ENCODE measurements at places on chromosomes 5 and 9.

GRCh38 chr5:102529031-102529430 is 30.2 kb upstream of the SLCO6A1 start:
- no peak for DNase-seq

GRCh38 chr5:132032196-132032595 is 20.7 kb upstream of the ACSL6 start:
- no peak for DNase-seq

GRCh38 chr9:38202336-38202938 is 133.4 kb upstream of the SHB start:
- no peak for DNase-seq

DNA sequence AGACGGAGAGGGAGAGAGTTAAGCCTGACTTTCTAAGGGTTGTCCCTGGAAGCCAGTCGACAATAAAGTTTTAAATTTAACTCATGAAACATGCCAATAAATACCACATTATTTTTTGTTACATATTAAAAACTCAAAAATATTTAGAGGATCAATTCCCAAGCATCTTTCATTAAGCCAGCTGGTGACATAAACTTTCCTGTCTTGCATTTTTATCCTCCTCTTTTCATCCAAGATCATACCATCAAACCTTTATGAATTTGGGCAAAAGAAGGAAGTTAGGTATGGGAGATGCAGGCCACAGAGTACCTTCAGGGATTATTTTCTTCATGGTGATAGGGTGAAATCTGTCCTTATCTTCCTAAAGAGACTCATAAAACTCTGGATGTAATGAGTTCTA is 178.3 kb upstream of the FBXL17 start:
- no peak for DNase-seq

- DNase-seq, result no peak
Measured at GRCh38 chr9:92187390-92187789, 72.2 kb upstream of the SPTLC1 start.

DNA sequence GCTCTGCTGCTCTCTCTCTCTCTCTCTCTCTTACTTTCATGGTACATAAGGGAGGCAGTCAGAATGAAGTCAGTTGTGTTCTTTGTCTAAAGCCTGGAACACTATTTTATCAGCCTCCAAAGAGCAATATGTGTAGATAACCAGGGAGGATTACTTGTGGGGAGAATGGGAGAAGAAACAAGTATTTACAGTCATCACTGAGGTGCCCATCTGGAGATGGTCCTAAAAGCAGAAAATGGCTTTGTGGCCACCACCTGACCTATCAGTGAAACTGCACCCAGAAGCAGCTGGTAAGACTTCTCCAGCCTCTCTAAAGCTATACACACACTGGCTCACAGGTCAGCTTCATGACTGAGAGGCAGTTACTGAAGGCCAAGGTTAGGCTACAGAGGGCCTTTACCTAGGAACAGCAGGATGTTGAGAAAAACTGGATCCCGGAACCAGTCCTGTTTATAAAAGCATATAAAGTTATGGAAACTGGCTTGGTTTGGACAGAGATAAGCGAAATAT is 75.1 kb downstream of the MRPS27 start:
- peak; percentile 50 for DNase-seq

- DNase-seq, result no peak
Measured at GRCh38 chr9:37918665-37919170, 14.8 kb upstream of the SLC25A51 start.

- no peak for DNase-seq
Measured at GRCh38 chr9:129414993-129415941, 205.6 kb downstream of the C9orf50 start.

DNA sequence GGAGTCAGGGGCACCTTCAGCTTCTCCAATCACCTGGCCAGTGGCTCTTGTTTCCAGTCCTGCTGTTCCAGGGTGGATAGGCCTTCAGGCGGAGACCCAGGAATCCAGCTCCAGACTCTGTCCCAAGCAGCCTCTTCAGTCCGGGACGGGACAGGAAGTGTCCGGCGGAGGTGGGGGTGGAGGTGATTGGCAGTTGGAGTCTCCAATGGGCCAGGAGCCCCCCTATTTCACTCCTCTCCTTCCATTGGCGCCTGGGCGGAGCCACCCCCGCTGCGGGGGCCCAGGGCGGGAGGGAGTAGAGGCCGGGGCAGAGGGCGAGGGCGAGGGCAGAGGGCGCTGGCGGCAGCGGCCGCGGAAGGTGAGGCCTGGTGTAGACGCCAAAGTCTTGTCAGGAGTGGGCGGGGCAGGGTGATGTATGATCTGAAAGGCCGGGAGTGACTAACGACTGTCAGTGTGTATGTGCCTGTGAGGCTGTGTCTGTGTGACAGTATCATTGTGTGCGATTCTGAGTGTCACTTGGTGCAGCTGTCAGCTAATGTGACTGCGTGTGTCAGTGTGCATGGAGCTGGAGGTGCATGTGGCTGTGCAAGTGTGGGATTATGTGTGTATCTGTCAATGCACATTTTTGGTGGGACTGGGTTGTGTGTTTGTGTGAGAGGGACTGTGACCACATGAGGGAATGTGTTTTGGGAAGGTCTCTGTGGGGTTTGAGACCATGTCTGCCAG is at the start of gene IL11RA:
Gene IL11RA (plus strand): TSS at position 310 of the 726 bp plus-strand sequence. CDS start 3,033 bp downstream, outside the sequence.
- DNase-seq, result peak; percentile 71

DNA sequence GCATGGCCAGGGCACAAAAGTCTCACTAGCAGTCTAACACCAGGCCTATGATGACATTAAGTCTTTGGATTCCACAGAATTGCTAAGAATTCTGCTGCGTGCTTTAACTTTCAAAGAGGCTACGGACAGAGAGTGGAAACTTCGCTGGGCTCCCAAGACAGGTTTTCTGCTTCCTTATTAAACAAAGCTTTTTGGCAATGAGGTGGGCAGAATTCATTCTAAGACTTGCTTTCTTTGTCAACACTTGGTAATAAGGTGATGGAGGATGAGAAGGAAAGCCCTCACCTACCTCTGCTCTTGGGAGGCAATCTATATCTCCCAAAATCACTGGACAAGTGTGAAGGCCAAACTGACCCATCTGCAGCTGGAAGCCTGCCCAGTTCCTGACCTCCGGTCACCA is 231.9 kb downstream of the ATPSCKMT start:
- no peak for DNase-seq

- DNase-seq, result no peak
Measured at GRCh38 chr9:83956086-83956435, 24.0 kb downstream of the HNRNPK start.

- DNase-seq, result no peak
Measured at GRCh38 chr5:128197896-128198522, 114.4 kb downstream of the SLC12A2 start.

- no peak for DNase-seq
Measured at GRCh38 chr5:95022967-95023695, 261.8 kb downstream of the MCTP1 start.

- no peak for DNase-seq
Measured at GRCh38 chr5:95870105-95870672, 47.7 kb upstream of the GLRX start.

DNA sequence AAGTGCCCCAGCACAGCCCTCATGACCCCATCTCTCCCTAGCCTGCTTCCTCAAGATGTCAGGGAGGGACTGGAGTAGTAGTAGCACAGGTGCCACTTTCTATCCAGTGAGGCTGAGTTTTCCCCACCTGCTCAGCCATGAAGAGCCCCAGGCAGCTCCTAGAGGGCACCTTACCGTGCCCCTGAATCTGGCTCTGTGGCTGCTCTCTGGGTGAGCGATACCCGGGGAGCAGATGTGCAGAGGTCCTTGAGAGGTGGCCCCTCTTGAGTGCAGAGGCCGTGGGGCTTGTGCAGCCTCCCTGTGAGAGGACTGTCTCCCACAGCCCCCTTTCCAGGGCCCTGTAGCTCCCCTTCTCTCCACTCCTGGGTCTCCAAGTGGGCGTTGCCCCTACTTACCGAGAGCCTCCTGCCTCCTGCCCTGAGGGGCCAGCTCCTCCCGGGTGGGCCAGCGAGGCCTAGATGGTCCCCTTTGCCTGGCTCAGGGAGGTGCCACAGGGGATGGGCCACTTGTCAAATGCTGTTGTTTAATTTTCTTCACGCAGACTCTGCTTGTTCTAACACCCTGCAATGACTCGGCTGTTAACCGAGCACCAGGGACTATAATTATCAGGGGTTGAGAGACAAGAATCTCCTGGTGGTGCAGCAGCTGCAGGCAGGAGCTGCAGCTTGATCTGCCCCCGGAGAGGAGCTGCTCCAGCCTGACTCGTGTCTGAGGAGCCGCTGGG is 29.6 kb upstream of the PITX1 start:
- DNase-seq, result no peak

DNA sequence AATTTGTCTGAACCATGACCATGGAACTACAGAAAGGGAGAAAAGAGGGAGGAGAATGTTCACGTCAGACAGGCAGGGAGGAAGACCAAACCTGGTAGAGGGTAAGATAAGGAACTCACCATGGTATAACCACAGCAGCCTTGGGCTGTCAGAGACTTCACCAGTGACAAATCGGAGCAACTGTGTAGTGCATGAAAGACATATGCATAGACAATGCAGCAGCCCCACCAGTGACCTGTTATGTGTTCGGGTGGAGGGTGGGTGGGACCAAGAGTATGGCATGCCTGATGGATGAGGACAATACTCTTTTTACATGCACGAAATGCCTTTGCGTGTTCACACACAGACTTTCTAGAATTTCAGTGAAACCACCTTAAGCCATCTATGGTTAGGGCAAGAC is 221.8 kb upstream of the RASEF start:
- DNase-seq, result no peak

DNA sequence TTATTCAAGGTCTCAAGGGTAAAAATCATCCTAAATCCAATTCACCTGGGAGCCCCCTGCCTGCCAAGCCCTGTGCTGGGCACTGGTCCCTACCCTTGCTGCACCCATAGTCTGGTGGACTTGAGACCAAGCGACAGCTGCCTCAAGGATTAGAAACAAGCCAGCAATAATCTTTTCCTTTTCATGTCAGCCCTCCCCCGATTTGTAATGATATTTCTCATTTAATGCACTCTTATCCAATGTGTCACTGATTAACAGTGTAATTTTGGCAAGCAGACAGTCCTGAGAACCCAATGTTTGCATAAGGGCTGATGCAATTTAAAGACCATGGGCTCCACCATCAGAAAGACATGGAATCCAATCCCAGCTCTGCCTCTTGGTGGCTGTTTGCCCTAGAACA is 108.9 kb downstream of the ACTL7B start:
- DNase-seq, result peak; percentile 16

- DNase-seq, result no peak
Measured at GRCh38 chr9:129474740-129475404, 146.0 kb downstream of the C9orf50 start.

DNA sequence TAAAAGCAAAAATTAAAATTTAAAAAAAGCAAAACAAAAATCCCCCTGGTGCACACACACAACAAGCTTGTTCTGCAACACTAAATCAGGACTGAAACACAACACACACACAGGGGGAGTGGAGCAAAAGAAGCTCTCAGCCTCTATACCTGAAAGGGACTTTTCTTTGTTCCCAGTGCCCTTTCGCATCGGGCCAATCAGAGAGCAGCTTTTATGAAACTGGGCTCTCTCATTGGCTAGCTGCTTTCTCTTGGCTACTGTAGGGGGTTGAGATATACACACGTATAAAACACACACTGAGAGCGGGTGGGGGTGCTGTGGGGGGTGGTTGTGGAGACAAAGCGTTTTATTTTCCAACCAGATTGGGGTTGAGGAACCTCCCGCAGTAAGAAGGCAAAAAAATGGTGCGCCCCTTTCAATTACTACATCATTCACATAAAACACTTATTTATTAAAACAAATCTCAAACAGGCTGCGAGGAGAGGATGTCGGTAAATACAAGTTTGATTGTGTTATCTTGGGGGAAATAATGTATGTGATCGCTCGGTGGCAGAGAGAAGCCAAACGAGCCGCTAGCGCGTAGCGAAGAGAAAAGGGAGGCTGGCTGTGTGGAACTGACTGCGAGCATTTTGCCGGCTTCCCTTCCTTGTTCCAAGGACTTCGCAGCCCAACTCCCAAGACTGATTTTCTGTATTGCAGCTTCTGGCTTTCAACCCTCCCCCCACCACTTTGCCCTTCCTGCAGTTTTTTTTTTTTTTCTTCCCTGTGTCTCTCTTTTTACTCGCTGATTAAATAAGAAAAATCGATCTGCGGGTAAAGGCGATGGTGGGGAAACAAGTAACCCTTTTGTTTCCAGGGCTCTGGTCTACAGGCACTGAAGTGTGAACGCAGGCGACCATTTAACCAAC is 2.5 kb upstream of the ZNF608 start:
- peak; percentile 94 for DNase-seq

GRCh38 chr5:110338341-110339083 is 388.0 kb downstream of the TMEM232 start:
- DNase-seq, result no peak

- DNase-seq, result no peak
Measured at GRCh38 chr5:56566374-56567249, 248.7 kb upstream of the MAP3K1 start.

DNA sequence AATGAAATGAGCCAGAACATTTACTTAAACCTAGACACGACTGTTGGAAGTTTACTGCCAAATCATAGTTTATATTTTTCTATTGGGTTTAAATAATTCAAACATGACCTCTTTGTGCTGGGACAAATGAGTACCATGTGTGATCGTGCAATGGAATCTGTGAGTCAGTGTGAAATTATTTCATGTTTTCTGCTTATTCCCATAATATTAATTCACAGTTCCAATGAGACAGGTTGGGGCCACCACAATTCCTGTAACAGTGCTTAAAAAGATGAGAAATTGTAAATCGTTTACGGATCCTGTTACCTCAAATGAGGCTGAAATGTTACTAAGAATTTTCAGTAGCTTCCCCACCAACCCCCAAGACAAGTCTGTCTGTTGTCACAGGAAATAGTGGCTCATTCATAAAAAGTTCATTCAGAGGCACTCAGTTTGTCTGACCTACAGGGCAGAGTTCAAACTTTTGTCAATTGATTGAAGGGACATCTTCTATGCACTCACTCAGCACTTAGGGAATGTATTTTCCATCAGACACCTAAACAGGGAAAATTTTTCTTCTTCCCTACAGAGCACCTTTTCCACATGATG is 563.9 kb upstream of the ADAMTS16 start:
- no peak for DNase-seq

DNA sequence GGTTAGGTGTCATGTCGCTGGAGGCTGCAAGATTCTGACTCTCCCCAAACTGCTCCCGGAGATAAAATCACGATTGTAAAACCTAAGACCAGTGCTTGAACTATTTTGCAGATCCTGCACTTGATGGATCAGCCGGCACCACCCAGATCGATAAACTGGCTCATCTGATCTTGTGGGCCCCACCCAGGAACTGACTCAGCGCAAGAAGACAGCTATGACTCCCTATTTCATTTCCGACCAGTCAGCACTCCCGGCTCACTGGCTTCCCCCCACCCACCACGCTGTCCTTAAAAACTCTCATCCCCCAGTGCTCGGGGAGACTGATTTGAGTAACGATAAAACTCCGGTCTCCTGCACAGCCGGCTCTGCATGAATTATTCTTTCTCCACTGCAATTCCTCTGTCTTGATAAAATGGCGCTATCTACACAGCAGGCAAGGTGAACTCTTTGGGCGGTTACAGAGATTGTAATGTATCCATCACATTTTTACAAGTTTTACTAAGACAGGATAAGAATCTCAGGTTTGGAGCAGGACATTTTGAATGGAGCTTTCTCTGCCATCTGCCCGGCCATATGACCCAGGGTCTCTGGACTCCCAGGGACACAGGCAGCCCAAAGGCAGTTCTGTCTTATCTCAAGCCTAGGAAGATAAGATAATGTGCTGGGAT is 10.6 kb upstream of the PPP1R26 start:
- DNase-seq, result no peak
